NCI-H524 treated with DMSO at 0.1 percent for 48 hours (cell line): ENCODE measurements at places on chromosomes 4 and X.

GRCh38 chr4:65353098-65353497 lies 317.2 kb downstream of the EPHA5 start:
- DNase-seq, result no peak

GRCh38 chr4:102564399-102565059 lies 63.4 kb downstream of the NFKB1 start:
- no peak for DNase-seq

- DNase-seq, result no peak
These were observed 87.9 kb downstream of the STK32B start for GRCh38 chr4:5139141-5139540.

GRCh38 chr4:151099976-151100417 lies 569 bp downstream of the RPS3A start:
- no peak for DNase-seq

DNA sequence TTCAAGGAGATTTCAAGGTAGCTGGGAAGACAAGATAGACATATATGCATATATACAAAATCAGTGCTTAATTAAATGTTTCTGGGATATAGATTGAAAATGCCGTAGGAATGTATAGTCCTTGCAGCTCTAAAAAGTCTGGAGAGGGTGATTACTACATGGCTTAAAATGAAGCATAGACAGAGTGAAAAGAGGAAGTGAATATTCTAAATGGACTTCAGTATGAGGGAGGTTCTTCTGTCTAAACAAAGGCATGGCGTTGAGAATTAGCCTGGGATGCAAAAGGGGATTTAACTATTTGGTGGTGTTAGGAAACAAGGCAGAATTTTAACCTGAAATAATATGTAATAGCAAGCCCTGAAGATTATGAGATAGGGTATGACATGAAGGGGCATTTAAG lies 141.5 kb upstream of the FRMPD4 start:
- DNase-seq, result no peak

GRCh38 chr4:187826725-187827124 lies 168.8 kb upstream of the ZFP42 start:
- DNase-seq, result no peak

DNA sequence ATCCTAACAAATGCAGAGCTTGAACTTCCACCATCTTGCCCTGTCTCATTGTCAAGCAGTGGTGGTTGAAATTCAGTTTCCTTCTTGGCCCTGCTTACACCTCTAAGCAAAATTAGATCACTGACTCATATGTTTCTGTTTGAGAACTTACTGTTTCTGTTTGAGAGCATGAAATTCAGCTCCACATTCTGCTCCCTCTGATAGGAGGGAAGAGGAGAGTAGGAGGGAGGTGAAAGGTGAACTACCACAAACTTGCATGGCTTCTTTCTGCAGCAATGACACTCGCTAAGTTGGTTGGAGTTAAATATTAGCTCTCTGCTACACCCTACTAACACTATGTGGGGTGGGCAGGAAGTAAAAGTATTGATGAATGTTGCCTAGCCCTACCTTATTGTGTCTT lies 117.8 kb upstream of the EDA2R start:
- DNase-seq, result no peak

- DNase-seq, result no peak
These were observed 1.0 kb upstream of the UGT8 start for GRCh38 chr4:114597410-114598115.

- no peak for DNase-seq
These were observed 135.9 kb upstream of the SPANXB1 start for GRCh38 chrX:140866446-140866845.

DNA sequence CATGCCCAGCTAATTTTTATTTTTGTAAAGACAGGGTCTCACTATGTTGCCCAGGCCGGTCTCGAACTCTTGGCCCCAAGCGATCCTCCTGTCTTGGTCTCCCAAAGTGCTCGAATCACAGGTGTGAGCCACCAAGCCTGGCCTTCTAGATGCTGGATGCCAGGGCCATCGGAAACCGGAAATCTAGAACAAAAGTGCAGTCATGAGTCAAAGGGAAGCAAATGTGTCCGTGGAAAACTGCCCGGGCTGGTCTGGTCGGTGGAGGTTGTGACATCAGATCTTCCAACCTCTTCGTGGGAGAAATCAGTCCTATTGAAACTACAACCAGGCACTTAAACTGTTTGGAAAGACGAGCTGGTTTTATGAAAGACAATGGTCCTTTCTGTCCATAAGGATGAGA lies 92.3 kb upstream of the SHOX start:
- no peak for DNase-seq

- DNase-seq, result no peak
These were observed 62.5 kb upstream of the GPR174 start for GRCh38 chrX:79081895-79082512.
